NCI-H1048 (cell line): ENCODE measurements at places on chromosomes 16 and 17.

DNA sequence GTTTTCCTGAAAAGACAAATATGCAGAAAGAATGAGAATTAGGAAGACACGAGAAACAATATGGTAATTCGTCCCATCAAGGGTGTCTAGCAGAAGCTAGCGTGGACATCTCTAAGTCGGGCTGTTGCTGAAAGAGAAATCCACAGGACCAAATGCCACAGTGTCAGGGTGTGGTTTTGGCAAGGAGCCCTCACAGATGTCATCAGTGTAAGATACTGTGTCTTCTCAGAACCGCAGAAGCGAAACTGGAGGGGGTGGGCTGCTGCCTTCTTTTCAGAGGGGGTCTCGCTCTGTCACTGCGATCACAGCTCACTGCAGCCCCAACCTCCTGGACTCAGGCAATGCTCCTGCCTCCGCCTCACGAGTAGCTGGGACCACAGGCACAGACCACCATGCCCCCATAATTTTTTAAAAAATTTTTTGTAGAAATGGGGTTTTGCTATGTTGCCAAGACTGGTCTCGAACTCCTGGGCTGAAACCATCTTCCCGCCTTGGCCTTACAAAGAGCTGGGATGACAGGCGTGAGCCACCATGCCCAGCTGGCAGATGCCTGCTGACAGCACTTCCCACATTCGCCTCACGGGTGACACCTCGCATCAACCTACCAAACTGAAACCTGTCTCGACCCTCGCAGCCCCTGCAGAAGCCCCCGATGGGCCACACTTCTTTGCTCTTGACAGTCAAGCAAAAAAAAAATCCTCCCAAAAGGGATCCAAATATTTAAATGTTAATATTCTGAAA is 26.2 kb downstream of the TRAP1 start:
- DNase-seq: no peak

DNA sequence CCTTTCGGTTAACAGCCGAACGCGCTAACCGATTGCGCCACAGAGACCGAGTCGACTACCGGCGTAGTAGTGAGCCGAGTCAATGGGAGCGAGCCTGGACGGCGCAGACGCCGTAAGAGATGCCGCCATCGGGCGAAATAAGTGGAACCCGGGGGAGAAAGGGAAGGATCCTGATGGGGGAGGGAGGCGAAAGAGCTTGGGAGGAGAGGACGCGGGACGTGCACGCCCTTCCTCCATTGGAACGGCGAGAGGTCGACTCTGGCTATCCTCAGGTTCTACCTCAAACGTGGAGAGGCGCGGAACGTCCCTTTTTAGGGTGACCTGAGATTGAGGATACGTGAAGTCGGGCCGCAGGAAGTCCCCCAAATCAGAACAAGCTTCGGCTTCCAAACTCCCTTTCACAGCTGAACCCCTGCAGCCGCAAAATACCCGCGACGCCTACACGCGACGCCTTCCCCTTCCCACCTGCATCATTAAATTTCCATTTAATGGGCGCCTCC is 683 bp upstream of the PSMB3 start:
- DNase-seq: peak; percentile 50

DNA sequence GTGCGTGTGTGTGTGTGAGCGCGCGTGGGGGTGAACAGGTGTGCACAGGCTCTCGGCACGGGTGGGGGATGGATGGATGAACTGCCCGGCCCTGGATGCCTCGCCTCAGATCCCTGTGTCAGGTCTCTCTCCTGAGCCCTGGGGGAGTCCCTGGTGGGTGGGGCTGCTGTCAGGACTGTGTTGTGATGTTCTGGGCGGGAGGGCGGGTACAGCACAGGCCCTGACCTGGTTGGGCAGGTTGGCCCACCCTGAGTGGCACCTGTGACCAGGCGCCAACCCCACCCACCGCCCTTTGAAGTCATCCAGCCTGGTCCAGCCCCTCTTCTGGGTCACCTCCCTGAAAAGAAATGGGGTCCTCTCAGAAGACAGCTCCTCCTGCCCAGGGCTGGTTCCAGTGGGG is 41.6 kb upstream of the TAC4 start:
- DNase-seq: no peak

DNA sequence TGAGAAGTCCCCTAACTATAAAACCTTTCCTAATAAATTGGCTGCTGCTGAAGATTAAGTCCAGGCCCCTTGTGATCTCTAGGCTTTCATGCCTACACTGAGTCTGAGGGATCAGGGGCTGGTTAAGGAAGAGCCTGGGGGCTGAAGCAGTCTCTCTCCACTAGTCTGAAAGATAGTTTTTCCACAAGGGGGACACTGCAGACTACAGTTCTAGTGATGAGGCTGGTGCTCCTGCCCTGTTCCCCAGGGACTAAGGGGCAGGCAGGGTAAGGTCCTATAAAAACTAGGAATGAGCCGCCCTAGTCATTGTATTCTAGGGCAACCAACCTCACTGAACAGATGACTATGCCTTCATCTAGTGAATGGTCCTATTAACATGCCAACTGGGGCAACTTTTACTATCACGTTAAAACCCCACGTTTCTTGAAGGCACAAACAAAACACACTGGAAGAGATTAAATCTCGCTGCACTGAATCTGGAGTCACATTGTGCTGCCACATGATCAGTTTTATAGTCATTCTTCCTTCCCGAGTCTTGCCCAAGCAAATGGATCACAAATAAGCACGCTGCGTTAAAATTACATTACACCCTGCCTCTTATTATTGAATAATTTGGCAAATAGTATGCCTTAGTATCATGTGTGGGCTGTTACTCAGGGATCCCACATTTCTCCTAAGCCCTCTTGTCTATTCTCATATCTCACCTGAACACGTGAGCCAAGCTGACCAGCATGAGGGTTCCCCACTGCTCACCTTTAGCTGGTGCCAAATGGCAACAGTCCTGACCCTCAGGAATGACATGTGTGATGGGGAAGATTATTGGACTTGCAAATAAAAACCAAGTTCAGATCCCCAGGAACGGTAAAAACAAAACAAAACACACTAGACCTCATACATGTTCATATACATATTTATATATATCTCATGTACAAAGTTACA is 95.4 kb upstream of the TOB1 start:
- DNase-seq: no peak

DNA sequence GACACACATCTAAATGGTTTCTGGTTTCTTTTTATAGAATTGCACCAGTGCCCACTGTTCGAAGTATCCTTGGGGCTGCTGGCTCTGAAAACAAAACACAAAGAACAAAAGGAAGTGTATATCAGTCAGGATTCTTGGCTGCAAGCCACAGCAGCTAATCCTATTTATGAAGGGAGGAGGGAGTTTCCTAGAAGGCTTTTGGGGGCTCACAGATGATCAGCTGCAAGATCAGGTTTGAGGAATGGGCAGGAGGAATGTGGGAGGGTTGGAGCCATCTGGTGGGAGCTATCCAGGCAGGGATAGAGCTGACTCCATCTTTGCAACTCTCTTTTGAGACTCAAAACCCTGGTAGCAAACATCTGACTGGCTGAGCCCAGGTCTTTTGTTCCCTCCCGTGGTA is 118.3 kb upstream of the EEF2KMT start:
- no peak for DNase-seq
